ENCODE measurements at places on chromosomes 2 and 18.
A peak's percentile ranks its signal among the peaks of the same experiment; 100 is the strongest.

DNA sequence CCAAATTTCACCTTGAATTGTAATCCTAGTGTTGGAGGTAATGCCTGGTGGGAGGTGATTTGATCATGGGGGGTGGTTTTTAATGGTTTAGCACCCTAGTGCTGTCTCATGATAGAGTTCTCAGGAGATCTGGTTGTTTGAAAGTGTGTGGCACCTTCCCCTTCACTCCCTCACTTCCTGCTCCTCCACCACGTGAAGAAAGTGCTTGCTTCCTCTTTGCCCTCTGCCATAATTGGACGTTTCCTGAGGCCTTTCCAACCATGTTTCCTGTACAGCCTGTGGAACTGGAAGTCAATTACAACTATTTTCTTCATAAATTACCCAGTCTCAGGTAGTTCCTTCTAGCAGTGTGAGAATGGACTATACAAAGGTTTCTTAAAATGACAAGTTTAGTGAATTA lies 251.8 kb upstream of the NETO1 start:
- no peak for DNase-seq

- DNase-seq: peak; percentile 63
Measured at GRCh38 chr2:160432633-160433032, 61.0 kb downstream of the RBMS1 start.

- no peak for DNase-seq
Measured at GRCh38 chr18:56563568-56563967, 74.8 kb downstream of the TXNL1 start.

DNA sequence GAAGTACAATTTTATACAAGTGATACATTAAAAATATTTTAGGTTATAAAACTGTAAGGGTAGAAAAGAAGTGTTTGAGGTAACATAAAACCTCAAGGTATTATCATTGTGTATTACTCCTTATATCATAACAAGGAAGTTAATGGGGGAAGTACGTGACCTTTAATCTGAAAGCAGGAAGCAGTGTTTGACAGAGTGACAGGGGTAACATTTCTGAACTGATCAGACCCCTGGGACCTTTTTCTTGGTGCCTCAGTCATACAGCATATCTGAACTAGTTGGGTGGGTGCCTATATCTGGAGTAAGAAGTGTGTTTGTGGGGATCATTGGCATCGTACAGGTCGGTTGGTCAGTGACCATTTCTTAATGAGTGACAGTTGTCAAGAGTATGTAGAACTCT lies 43.0 kb downstream of the MALT1 start:
- DNase-seq: no peak

- DNase-seq: no peak
Measured at GRCh38 chr2:57728691-57729090, 317.9 kb upstream of the VRK2 start.

DNA sequence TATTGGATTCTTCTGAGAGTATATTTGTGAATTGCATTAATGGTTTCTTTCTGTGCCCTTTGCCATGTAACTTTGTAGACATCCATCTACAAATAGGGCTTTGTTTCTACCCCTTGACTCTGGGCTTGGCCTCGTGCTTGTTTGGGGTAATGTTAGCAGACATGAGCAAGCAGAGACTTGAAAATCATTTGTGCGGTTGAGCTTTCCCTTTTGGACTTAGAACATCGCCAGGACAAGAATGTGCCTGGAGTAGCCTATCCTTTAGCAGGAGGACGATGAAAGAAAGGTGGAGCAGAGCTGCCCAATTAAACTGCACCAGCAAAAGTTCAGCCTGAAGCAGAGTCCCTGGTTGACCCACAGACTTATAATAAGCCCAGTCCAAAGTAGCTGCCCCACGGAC lies 785.9 kb downstream of the EPHA4 start:
- DNase-seq: no peak

GRCh38 chr2:207265869-207266268 lies 100.1 kb upstream of the KLF7 start:
- DNase-seq: no peak

DNA sequence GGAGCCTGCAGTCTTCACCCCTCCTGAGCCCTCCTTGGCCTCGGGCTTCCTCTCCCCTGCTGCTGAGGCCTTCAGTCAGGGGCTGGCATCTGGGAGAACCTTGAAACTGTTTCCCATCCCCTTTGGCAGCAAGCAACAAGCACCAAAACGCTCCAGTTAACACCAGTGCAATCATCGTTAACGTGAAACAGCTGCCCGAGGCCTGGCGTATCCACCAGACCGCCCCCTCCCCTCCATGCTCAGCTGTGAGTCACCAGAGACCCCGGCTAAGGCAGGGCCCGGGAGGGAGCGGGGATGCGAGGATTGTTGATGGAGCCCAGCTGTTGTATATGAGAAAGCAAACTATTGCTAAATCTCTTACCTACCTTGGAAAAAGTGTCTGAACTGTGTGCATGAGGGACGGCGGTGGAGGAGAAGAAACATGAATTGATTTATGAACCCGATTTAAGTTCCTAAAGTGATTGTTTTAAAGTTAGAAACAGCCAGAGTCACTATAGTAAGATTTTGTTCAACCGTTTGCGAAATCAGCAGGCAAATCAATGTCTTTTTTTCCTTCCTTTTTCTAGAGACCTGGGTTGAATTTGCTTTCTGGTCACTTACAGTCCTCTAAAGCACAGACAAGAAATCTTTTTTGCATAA lies 5.2 kb downstream of the ZFP36L2 start:
- DNase-seq: peak; percentile 94

- no peak for DNase-seq
Measured at GRCh38 chr2:112529757-112530156, 12.5 kb upstream of the POLR1B start.

DNA sequence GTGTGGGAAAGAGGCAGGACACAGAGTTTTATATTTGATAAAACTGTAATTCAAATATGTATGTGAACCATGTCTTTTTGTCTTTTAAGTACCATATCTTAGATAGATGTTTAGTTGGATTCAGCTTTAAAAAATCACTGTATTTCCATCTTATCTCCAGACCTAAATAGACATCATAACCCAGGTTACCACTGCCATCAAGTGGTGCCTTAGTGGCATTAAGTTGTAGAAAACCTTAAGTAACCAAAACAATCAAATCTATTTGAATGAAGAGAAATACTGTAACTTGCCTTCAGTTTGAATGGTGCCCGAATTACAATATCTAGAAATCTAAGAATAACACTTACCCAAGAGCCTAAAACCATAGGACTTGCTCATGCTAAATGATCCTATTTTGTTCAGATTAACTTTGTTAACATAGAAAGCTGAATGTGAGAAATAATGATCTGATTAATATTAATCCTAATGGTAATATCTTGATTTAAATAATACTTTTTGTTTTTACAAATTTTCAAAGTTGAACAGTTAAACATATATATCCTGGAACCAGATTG lies 92.5 kb upstream of the MAP2 start:
- peak; percentile 62 for DNase-seq

DNA sequence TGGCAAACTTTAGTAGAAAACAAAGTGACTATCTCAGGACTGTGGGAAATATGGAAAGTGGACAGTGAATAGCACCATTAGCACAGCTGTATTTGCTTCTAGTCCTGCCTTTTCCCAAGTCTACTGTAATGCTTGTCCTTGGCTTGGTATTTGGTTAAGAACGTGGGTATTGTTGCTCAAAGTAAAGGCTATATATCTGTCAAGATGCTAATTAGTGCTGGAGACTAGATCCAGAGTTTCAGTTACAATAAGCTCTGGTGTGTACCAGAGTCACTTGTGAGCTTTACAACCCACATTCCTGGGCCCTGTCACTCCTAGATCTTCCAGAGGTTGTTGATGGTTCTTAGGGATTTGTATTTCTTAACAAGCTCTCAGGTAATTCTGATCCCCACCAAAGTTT lies 313.6 kb downstream of the SLC8A1 start:
- DNase-seq: no peak

- DNase-seq: no peak
Measured at GRCh38 chr2:102410952-102411351, 12.0 kb upstream of the IL18RAP start.

DNA sequence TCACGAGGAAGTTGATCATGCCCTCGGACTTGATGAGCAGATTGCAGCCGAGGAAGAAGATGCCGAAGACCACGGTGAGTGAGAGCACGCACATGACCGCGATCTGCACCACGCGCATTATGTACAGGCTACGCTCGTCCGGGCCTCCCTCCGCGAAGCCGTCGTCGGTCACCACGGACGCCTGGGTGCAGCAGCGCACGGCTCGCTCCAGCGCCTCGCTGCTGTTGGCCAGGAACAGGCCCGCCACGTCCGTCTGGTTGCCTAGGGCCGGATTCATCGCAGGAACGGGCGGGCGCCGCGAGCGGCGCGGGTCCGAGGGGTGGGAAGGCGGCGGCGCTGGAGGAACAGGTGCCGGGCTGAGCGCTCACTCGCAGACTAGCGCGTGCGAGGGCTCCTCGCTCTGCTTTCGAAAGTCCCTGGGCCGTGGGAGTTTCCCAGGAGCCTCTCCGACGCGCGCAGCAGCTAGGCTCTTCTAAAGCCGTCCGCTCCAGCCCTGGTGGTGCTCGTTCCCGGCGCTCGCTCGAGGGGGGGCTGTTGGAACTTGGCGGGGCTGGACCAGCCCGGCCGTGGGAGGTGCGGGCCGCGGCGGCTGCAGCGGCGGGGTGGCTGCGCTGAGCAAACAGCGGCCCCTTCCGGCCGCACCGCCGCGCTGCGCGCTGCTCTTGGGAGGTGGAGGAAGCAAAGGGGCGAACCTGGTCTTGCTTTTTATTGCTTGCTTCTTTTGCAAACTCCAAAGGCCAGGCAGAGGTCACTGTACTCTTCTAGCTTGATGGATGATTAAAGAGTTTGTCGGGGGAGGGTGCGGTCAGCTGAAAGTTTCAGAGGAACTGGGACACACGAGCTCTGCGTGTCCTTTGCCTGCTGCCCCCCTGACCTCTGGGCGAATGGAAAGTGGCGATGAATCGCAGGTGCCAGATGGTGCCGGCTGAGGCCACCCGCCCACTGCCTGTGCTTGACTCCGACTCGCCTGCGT lies at the start of gene RPRM:
TSS of gene RPRM (minus strand) at position 474 of the 973 bp plus-strand sequence. CDS start at position 277, 197 bp downstream.
- peak; percentile 64 for DNase-seq

GRCh38 chr2:29405266-29405665 lies 290.1 kb downstream of the CLIP4 start:
- DNase-seq: no peak

GRCh38 chr18:40911041-40911440 lies 1044.0 kb upstream of the PIK3C3 start:
- DNase-seq: no peak

DNA sequence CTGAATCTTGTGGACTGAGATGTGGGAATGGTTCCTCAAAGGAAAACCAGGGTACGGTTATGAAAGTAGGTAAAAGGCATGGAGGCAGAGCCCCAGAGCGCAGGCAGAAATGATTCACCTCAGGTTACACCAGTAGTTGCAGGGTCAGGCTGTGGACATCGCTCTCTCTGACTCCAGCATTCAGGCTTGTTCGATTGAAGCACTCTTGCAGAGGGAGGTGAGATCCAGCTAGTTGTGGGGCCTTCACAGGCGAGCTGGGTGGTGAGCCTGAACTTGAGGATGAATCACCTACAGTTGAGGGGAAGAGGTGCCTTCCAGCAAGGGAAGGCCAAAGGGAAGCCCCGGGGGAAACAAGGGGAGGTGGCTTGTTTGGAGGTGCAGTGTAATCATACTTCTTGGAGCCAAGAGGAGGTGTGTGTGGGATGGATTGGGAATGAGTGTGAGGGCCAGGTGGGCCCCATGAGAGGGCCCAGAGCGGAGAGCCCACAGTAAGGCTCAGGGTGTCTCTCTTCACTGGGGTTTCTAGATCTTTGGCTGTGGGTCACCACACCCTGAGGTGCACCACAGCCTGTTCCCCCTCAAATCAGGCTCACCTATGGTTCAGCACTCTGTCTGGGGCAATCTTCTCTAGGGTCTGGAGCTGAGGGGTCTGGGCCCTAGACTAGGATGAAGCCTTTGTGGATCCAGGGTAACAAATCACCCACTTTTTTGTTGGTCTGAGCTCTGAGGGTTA lies 48.5 kb upstream of the MCFD2 start:
- no peak for DNase-seq

GRCh38 chr2:24969784-24970183 lies 2.0 kb downstream of the DNAJC27 start:
- DNase-seq: no peak

GRCh38 chr2:168345601-168346000 lies 98.2 kb upstream of the STK39 start:
- no peak for DNase-seq

- DNase-seq: no peak
Measured at GRCh38 chr2:152122161-152122560, 23.3 kb upstream of the CACNB4 start.

DNA sequence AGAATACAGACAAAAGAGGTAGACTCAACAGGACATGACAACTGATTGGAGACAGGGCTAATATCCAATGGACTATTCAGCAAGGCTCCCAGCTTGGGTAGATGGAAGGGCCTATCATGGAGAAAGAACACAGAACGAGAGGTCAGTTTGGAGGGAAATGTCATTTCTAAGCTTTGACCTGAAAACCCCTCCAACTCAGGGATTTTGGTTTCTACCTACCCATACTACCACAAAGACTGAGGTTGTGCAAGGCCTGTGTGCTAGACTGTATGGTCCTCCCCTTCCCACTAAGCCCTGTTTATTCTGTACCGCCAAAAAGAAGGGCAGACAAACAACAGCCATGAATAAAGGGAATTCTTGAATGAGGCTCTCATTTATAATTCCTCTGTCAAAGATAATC lies 288.9 kb downstream of the ZNF385B start:
- no peak for DNase-seq

DNA sequence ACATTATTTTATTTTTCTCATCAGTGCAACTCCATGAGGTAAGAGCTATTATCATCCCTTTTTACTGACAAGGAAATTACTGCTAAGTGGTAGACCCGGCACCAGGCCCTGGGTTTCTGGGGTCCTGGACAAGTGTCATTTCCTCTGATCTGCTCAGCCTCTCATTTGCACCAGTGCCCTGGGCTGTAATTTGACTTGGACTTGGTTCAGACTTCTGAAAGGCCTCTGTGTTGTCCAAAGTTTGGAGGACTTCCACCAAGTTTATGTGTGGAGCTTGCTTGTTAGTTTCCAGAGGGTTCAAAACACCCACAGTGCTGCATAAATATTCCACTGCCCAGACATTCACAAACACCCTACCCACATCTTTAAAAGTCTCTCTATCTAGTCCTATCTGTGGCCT lies 44.0 kb upstream of the PPP1CB start:
- no peak for DNase-seq

DNA sequence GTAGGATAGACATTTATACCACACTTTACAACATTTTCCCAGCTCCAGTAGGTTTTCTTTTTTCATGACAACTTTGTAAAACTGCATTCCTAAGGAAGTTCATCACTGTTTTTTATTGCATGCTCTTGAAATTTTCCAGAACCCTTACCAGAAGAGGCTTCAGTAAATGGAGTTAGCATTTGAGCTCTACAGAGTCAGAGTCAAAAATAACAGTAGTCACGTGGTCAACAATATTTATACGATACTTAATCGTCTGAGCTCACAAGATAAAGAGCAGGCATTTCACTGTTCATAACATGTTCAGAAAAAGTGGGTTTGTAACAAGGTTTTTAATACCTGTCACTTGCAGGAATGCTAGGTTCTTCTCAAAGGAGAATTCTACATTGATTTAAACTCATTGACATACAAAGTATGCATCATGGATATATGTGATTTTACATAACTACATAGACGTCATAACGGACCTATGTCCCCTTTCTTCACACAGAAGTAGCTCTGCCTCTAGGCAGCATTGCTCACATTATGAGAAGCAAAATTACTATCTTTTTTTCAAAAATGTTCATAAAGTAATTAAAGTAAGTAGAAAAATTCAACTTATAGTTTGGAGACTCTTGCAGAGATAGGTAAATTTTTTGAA lies 187.0 kb upstream of the COL3A1 start:
- peak; percentile 89 for DNase-seq

Measured in astrocyte of the spinal cord (primary cell).